ENCODE measurements at places on chromosomes 12 and 14.

GRCh38 chr14:63039866-63040265, 5.4 kb downstream of the KCNH5 start:
- no peak for DNase-seq

- no peak for DNase-seq
Observed at GRCh38 chr14:96136371-96137005, 68.2 kb upstream of the BDKRB2 start.

GRCh38 chr12:113186033-113186365, 478 bp downstream of the RITA1 start:
- no peak for DNase-seq

- no peak for DNase-seq
Observed at GRCh38 chr12:19223695-19224094, 94.2 kb downstream of the PLEKHA5 start.

DNA sequence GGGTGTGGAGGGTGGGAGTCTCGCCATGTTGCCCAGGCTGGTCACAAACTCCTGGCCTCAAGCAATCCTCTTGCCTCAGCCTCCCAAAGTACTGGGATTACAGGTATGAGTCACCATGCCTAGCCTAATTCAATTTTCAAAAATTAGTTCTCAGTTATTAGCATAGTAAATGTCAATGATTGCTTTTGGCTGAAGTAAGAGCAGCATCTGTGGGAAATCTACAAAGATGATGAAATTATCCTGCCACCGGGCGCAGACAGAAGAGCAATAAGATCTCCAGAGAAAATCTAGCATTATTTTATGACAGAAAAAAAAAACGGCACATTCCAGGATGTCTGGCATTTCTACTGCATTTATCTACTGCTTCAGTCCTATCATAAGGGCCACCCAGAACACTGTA, 97.9 kb upstream of the DAAM1 start:
- no peak for DNase-seq
